ENCODE measurements at places on chromosomes 7 and 10. TPM values are rescaled to one million over a fixed set of nuclear protein-coding genes. Genes with fewer than 3 reads are reported as not detected.

DNA sequence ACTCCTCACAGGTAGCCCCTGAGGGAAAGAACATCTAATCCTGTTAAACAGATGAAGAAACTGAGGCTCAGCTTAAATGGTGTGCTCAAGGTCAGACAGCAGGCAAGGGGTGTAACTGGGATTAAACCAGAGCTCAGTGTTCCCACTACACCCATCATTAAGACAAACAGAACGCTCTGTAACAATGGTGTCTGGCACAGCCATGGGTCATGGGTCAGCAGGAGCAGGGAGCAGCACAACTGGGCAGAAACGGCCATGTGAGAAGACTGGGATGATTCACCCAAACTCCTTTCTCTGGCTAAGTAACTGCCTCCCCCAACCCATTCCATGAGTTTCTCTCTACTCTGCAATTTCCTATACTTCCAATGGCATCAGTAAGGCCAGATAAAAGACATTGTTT is 85.5 kb upstream of the PDE1C start:
- no peak for DNase-seq

DNA sequence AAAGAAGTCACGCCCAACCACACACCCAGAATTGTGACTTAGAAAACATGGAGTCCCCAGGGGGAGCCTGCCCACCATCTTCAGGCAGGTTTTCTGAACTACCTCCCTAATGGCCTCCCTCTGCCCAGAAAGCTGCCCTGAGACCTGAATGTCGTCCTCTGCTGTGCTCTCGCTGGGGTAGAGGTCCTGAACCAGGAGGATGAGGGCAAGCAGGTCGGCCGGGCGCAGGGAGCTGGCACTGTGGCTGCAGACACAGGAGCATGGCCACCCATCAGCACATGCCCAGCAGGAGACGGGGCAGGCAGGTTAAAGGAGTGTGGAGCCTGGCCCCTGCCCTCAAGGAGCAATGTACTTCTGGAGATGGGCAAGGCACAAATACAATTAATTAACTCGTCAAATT is 15.4 kb upstream of the PYROXD2 start:
- DNase-seq = no peak

GRCh38 chr7:70098133-70098561 is 499.9 kb downstream of the AUTS2 start:
- DNase-seq = no peak

DNA sequence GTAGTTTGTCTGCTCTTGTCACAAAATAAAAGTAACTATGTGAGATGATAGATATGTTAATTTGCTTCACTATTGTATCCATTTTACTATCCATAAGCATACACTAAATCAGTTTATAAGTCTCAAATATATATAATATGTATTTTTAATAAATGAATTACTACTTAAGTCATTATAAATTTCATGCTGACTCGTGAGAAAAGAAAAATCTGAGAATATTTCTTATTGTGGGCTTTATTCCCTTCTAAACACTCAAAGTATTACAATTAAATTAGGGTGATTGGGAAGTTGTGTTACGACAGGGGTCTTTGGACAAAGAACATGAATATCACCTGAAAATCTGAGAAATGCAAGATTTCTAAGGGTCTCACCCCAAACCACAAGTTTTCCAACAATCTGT is 48.7 kb upstream of the RELN start:
- DNase-seq = no peak

DNA sequence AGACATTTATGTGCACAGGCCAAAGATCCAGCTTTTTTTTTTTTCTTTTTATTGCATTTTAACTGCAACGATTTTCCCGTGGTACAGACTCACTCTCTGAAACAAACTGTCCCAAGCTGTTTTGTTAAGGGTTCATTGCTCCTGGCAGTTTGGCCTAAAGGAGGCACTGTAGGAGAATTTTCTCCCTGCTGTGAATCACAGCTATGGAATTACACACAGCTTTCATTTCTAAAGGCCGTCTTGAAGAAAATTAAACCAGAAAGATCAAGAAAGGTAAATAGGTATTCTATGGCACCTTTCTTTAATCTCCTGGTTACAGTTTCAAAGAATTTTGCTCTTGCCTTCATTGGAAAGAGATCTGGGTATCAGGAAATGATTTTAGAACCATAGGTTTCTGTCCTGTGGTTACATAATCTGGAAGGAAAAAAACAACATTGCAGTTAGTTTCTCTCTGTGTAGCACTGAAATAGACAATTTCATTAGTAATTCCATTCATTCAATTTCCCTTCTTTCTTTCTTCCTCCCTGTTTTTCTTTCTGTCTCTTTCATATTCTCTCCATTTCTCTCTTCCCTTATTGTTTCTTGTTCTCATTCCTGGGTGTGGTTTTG is 51.2 kb downstream of the PDK4 start:
- DNase-seq = peak; percentile 72

- DNase-seq = no peak
Measured at GRCh38 chr10:77027576-77027975, 610.0 kb downstream of the KCNMA1 start.

OR2F1 gene
- not detected for total RNA-seq

CTAGE8 gene
- total RNA-seq = not detected

All from HT1080 (cell line).